ENCODE measurements at places on chromosomes 6 and 20.

GRCh38 chr6:136427378-136427717, 122.9 kb downstream of the MAP7 start:
- no peak for DNase-seq

- DNase-seq: no peak
These were observed 70.9 kb downstream of the SNX5 start for GRCh38 chr20:17897566-17898307.

DNA sequence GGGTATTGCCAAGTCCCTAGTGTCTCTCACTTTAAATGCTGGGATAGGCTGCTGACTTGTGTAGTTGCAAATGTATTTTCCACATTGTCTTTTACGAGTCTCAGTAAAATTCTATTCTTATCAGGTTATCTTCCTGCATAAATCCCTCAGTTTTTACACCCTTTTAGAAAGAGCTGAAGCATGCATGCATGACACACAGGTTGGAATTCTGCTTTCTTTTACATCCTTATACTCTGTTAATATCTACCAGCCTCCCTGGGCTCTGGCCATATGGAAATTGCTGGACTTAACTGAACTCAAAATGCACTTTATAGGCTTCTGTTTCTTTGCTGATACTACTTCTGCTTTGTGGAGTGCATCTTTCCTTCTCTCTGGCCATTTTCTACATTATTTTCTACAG, 477.4 kb downstream of the FRK start:
- no peak for DNase-seq

DNA sequence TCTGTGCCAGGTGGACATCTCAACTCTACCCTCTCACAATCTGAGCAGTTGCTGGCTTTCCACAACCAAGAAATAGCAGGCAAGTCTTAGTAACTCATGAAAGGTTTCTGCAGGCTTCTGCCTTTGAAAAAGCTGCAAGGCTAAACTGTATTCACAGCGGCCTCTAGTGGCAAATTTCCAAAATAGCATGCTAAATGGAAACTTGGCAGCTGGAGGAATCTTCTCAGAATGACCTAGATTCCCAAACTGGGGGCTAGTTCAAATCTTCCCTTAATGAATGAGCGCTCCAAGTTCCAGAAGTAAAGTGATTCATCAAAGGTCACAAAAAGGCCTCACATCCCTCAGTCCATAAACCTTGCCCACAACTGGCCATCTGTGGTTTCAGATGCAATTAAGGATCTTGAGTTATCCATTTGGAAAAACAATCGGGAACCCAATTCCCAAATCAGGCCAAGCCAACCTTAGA, 11.9 kb upstream of the CPNE5 start:
- no peak for DNase-seq

DNA sequence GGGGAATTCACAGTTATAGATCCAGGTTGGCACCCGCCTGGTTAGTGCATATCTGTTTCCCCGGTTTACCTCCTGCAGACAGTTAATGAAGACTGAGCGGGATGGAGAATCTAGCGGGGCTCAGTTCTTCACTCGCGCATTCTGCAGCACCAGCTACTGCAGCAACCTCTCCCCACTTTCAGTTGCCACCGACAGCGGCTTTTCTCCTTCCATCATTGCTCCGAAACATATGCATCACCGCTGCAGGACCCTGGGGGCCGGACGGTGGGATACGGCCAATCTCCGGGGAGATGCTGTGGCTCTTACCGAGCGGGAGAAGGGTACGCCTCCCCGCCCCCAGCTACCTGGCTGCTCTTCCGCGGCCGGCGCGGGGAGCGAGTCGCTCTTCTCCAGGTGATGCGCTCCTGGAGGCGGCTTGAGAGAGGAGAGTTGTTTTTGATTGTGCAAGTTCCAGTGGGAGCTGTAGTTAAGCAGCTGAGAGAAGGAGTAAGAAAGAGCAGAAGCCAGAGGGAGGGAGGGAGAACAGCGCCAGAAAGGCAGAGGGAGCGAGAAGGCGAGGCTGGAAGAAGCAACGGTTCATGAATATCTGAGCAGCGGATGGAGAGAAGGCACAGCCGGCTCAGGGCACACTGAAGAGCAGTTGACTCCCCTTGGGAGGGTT, at the start of gene SGK1:
SGK1 (minus strand) TSS at position 642 of the 661 bp plus-strand sequence. CDS start 652 bp downstream, outside the sequence.
- peak; percentile 11 for DNase-seq

DNA sequence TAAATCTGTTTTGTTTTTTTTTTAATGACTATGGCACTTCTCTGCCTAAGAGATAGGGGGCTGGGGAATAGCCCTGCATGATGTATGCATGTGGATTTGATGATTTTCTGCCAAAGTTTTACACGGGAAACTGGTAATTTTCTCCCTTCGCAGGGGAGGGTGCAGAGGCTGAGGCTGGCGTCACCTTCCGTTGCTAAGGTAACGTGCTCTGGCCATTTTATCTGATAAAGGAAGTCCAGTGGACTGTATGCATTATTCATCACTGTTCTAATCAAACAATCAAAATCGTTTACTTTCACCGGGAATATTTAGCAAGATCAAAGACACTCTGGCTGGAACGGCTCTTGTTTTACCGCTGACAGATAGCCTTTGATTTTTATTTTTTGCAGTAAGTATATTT, 789 bp downstream of the PHACTR1 start:
- DNase-seq: no peak

DNA sequence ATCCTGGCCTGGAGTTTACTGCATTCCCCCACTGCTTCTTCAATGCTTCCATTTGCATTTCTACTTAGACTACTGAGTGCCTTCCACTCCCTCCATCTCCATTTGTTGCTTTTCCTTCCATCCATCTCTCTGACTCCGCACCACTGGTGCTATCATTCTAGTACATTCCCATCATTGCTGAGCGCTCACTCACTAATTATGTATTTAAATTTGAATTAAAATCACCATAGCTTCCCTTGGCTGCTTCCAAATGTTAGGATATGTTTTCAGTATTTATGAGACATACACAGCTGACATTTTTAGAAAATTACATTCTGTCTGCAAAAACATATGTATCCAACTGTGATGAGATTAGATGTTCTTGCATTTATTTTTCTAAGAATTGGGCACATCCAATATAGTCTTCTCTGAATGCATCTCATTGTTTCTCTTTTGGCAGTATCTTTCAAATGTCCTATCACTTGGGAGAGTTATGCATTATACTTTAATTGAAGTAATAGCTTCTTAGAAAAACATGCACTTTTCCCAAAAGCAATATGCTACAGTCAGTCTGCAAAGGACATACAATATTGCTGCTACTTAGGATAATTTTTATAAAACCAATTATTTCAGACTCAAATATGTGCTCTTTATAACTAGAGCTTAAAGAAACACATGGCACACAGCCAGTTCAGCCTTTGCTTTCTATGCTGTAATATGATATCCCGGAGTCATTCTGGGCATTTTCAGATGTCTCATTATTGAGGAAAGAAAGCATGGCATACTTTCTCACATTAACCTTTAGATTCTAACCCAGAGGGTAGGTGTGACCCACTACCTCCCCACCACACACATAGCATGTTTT, 12.1 kb upstream of the COL21A1 start:
- no peak for DNase-seq

DNA sequence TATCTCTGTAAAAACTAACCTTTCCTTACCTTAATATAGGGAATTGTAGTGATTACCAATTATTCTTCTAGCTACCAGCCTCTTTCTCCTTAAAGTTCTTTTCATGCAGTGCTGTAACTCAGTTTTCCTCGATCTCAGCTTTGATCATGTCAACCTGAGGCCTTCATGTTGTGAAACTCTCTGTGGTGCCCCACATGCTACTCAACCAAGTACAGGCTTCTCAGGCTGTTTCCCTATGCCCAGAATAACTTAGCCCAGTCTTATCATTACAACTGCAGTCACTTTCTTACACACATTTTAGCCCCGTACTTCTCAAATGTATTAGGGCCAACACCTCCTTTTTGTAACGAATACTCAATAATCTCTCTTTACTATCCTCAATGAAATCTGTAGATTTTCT, 90.1 kb upstream of the SUPT3H start:
- DNase-seq: no peak

GRCh38 chr6:170174124-170174770, 116.6 kb downstream of the DLL1 start:
- DNase-seq: no peak

GRCh38 chr6:117558818-117559217, 43.5 kb downstream of the GOPC start:
- no peak for DNase-seq

DNA sequence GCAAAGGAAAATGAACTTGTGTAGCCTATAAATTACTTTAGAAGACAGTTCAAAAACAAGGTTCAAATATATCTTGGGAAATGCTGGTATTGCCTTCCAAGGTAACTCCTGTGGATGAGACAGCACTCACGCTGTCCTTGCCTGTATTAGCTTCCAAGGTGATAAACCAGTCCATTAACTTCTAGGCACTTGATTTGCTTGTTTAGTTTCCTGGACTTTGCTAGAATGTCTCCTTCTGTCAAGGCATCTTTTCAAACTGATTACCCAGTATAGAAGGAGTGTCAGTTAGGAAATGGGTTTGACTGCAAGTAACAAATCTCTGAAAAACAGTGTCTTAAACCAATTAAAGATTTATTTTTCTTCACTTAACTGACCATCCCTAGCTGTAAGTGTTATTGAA, 103.4 kb upstream of the SLC22A23 start:
- DNase-seq: no peak

GRCh38 chr6:99559057-99559456, 9.4 kb downstream of the CCNC start:
- DNase-seq: no peak

GRCh38 chr6:117504478-117505144, 22.1 kb downstream of the DCBLD1 start:
- DNase-seq: no peak

DNA sequence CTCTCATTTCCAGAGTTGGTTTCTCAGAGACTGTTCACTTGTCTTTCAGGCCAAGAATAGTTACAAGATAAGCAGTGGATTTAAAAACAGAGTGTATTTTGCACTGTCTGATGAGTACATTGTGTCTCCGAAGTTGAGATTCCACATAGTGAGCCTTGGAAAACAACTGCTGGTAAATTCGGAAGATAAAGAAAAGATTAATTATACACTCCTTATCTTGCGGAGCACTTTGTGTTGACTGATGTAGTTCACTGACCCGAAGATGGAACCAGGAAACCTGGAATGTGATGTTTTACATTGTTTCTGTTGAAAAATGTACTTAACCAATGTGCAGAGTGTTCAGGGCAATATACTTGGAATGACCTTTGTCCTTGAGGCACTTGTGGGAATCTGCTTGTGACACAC, 51.0 kb downstream of the ANKS1A start:
- no peak for DNase-seq

- no peak for DNase-seq
These were observed 10.7 kb downstream of the PEDS1 start for GRCh38 chr20:50142812-50143211.

- no peak for DNase-seq
These were observed 111.3 kb upstream of the PRSS16 start for GRCh38 chr6:27136077-27136644.

- DNase-seq: no peak
These were observed 19.1 kb upstream of the TULP4 start for GRCh38 chr6:158293122-158293521.

DNA sequence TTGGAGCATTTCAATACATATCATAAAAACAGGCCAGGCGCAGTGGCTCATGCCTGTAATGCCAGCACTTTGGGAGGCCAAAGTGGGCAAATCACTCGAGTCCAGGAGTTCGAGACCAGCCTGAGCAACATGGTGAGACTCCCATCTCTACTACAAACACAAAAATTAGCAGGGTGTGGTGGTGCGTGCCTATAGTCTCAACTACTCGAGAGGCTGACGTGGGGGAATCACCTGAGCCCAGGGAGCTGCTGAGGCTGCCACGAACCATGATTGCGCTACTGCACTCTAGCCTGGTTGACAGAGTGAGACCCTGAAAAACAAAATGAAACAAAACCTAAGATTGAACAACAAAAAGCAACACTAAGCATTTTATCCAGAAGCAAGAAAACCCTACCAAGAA, 47.2 kb downstream of the BACH2 start:
- no peak for DNase-seq

GRCh38 chr6:99522531-99522930, 7.3 kb upstream of the USP45 start:
- DNase-seq: no peak

DNA sequence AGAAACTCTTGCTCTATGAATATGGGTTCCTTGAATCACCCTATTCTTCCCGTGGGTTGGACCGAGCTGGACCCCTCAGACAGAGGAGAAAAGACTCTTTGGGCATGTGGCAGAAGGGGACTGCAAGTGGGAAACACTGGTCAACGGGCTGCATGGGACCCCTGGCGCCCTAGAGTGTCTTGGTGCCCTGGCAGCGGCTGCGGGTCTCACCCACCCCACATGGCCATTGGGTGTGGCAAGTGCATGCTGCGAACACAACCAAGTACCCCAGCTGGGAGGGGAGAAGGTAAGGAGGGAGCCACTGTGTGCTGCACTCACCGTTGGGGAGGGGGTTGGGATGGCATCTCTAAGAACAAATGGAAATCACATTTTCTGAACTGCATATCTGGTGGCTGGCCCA, 438.8 kb upstream of the EYS start:
- DNase-seq: no peak

DNA sequence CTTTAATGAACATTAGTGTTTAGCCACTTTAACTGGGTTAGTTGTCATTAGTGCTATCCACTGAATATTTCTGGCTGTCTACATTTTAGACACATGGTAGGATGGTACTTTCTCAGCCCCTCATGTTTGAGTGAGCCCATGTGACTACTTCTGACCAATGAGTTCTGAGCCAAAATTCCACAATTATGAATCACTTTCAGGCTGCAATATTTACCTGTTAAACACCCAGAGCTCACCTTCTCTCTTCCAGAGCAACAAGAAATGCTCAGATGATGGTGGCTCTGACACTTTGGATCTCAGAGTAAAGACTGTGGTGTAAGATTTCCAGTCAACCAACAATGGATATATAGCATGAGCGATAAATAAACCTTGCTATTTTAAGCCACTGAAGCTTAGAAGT, 24.8 kb downstream of the SPACA1 start:
- no peak for DNase-seq

- DNase-seq: no peak
These were observed 66.5 kb downstream of the DLGAP4 start for GRCh38 chr20:36372666-36373065.

GRCh38 chr6:126631363-126631762, 291.4 kb downstream of the CENPW start:
- DNase-seq: no peak

- DNase-seq: no peak
These were observed 74.5 kb upstream of the ZNF184 start for GRCh38 chr6:27547157-27548075.

- no peak for DNase-seq
These were observed 4.4 kb downstream of the CSNK2A1 start for GRCh38 chr20:539191-539590.

DNA sequence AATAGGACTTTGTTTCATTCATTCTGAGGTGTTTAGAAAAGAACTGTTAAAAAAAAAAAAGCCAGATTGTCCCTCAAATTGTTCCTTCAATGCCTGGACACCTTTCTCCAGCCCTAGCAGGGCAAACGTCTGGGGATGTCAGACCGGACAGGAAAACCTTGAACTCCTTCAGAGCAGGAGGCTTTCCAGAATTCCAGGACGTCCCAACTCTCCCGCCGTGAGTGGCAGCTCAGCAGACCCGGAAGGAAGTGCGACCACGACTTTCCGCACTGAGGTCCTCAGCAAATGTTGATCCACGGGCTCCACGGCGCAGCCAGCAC, 139.1 kb downstream of the DLL1 start:
- no peak for DNase-seq
